CD4-positive, CD25-positive, alpha-beta regulatory T cell (primary cell): ENCODE measurements at places on chromosomes 3 and 15.

DNA sequence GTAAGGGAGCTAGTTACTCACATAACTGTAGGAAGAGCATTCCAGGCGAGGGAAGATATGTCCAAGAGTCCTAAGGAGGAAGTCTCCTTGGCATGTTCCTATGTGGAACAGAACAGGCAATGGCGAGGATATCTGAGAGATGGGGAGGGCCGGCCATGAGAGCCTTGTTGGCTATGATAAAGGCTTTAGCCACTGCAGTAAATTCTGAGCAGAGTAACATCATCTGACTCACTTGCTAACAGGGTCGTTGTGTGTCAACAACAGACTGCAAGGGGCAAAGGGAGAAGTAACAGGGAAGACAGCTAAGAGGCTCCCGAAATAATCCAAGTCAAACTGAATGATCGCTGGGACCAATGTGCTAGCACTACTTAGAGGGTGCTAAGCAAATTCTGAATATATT is 21.6 kb downstream of the SFMBT1 start:
- H3K27me3 ChIP-seq = no peaks in the 10 kb centered on the region
- DNase-seq = no peak
- no peak overlapping the region for H3K27ac ChIP-seq
- no peaks in the 10 kb centered on the region for H3K36me3 ChIP-seq
- H3K4me3 ChIP-seq = no peak overlapping the region

DNA sequence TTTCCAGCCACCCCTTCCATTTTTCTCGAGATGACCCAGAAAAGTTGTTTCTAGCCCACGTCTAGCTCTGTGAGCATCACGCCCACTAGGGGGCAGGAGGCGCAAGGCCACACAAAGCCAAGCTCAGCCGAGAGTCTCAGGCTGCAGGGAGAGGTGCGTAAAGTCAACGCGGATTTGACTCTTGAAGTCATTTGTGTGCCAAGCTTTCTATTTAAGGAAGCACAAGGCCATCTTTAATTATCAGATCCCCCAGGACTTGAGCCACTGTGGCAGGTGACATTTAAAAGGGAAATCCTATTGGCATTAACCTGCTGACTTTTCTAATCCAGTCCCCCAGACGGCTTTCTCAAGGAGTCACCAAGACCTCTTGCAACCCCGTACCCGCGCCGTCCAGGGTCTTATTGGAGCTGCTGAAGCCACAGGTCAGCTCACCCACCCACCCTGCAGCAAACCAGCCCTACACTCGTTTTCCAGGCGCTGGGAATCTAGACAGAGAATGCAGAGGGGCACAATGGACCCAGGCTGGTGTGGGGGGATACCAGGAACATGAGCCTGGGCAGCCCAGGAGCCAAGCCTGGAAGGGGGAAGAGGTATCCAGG is 62.1 kb downstream of the CAPN7 start:
- peak; percentile 74 for DNase-seq
- H3K27ac ChIP-seq = peak overlapping the region; percentile 87
- H3K4me3 ChIP-seq = no peak overlapping the region
- H3K36me3 ChIP-seq = peaks cover 18% of the 10 kb centered on the region
- no peaks in the 10 kb centered on the region for H3K27me3 ChIP-seq

DNA sequence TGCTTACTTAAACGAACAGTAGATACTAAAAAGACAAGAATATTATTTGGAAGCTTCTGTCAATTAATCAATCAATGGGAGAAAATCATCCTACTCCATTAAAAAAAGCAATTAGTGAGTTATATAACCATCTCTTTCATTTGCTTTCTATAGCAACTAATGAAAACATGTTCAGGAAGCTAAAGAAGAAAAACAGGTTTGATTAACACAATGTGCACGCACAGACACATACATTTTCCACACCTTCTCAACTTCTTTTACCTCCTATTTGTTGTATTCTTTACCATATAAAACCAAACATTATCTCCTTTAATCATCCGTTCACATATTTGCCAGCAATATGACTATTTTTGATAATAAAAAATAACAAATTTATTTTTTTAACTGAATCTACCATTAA is 111.3 kb downstream of the GBE1 start:
- no peaks in the 10 kb centered on the region for H3K36me3 ChIP-seq
- H3K4me1 ChIP-seq = no peaks in the 10 kb centered on the region
- no peaks in the 10 kb centered on the region for H3K27me3 ChIP-seq
- no peak overlapping the region for H3K27ac ChIP-seq

DNA sequence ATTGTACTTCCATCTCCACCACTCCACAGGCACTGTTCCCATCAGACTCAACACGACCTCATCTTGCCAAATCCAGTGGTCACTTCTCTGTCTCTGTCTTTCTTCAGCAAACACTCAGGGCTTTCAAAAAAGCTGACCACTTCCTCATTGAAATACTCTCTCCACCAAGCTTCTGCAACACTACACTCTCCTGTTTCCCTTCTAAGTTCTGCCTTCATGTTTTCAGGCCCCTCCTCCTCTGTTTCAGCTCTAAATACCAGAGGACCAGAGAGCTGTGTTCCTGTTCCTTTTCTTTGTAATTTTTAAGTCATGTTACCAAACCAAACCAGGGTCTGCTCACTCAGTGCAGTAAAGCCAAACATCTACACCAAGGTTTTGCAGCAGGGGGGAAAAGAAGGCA is 33.8 kb upstream of the ACP3 start:
- no peak overlapping the region for H3K27ac ChIP-seq
- no peak for DNase-seq
- H3K4me1 ChIP-seq = no peaks in the 10 kb centered on the region
- no peak overlapping the region for H3K4me3 ChIP-seq
- peaks cover 2% of the 10 kb centered on the region for H3K27me3 ChIP-seq
- H3K36me3 ChIP-seq = no peaks in the 10 kb centered on the region
